ENCODE measurements at places on chromosomes 1 and 21.

DNA sequence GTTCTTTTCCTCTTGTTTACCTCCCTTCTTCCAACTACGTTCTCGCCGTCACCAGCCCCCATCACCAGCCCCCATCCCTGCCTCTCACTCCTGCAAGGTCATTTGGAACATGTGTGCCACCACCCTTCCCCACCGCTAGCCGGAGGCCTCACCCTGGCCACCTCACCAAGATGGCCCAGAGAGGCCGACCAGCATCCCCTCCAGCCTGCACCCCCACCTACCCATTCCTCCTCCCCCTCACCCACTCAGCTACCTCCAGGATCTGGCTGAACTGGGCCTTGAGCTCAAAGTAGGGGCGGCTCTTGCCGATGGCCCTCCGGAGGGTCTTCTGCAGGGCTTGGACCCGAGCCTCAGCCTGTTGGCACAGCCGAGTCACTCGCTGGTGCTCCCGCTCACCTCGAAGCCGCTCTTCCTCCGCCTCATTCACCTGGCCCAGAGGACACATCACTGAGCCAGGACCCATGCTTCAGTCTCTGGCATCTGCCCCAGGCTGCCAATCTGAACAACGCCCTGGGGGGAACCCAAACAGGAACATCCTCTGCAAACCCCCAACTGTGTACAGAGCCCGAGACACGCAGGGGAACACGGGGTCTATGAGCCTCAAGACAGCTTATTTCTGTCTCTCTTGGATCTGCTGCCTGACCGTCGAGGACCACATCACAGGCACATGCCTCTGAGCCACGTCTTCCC is 12.8 kb downstream of the SH3BP5L start:
- DNase-seq, result no peak

- DNase-seq, result no peak
Measured at GRCh38 chr1:205319081-205320018, 2.2 kb downstream of the NUAK2 start.

DNA sequence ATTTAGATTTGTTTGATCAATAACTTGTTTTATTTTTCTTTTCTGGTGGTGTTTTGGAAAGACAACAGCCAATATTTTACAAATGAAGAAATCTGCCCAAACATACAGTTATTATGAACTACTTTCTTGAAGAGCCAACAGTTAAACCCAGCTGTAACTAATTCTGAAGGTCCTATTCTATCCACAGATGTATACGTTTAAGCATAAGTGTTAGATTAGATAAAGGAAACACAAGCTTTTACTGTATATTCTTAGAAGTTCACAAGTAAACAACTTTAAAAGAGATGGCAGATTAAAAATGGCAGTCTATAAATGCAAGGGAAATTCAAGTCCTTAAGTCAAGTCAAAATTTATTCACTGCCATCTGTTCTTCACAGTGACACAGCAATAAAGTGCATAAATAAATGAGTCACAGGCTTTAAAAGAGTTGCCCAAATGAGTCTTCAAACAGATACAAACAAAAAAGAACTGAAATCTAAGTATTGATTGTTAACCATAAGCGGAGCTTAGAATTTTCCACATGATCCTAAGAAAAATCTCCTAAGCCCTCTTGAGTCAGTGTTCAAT is 49.9 kb upstream of the KCNH1 start:
- DNase-seq, result no peak

- DNase-seq, result no peak
Measured at GRCh38 chr1:153816283-153816889, 41.2 kb downstream of the SLC27A3 start.

DNA sequence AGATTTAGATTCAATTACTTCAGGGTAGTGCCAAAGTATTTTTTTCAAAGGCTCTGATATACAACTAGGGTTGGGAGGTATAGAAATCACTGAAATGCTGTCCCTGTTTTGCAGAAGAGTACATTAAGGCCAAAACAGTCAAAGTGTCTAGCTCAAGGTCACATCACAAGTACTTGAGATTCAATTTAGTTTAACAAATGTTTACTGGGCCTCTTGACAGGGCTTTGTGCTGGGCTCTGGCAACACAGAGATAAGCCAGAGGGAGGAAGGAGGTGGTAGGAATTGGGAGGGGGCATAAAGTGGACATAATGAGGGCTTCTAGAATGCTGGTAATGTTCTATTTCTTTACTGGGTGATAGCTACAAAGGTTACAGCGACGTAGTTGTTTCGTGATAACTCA is 2.3 kb upstream of the SLC9A1 start:
- no peak for DNase-seq

All from NCI-H2227 treated with DMSO at 0.1 percent for 48 hours (cell line).